Stimulated activated CD8-positive, alpha-beta memory T cell treated with anti-CD3 and anti-CD28 coated beads, Interleukin-4, amount 100 ng/mL, for 1 hour (primary cell): ENCODE measurements at places on chromosomes 11 and 22.
A peak's percentile ranks its signal among the peaks of the same experiment; 100 is the strongest.

DNA sequence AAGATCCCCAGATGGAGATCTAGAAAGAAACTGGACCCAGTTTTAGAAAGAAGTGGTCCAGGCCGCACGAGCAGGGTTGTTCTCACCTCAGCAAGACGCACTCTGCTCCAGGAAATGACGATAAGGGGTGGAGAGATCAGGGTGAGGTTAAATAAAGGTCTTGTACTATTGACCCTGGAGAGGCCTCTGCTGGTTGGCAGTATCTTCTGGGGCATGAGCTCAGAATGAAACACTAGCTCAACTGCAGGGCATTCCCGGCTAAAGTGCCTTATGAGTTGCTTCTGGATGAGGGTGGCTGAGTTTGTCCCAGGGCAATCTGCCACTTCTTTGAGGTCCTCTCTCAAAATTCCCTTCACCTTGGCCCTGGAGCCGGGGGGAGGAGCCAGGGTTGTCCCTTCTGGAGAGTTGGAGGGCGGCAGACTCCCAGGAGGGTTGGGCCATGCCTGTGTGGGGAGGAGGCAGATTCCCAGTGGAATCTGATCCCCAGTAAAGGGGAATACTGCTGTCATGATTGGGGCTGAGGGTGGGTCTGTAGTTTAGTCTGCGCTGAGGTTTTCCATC is 10.9 kb downstream of the USP2 start:
- no peak for DNase-seq

- DNase-seq = no peak
Observed at GRCh38 chr11:86675017-86675416, 2.6 kb upstream of the ME3 start.

GRCh38 chr11:63862923-63863322 is 24.0 kb downstream of the MARK2 start:
- DNase-seq = no peak

GRCh38 chr11:117199916-117200812 is 994 bp downstream of the TAGLN start:
- no peak for DNase-seq

DNA sequence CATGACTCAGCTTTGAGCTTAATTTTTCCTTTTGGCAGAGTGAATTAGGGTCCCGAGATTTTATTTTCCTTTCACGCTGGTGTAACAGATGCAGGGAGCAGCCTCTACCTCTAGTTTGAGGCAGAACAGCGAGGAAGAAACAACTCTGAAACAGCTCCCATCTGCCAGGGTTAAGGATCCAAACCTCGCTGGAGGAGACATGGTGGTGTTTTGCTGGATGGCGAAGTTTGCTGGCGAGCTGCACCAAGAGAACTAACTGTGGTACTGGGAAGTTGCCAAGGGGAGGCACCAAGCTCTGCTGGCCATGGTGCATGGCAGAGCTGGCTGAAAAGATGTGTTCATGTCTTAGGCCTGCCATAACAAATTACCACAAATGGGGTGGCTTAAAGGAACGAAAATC is 7.6 kb upstream of the ALKBH3 start:
- DNase-seq = no peak

- DNase-seq = no peak
Observed at GRCh38 chr22:33880986-33881385, 39.3 kb downstream of the LARGE1 start.

DNA sequence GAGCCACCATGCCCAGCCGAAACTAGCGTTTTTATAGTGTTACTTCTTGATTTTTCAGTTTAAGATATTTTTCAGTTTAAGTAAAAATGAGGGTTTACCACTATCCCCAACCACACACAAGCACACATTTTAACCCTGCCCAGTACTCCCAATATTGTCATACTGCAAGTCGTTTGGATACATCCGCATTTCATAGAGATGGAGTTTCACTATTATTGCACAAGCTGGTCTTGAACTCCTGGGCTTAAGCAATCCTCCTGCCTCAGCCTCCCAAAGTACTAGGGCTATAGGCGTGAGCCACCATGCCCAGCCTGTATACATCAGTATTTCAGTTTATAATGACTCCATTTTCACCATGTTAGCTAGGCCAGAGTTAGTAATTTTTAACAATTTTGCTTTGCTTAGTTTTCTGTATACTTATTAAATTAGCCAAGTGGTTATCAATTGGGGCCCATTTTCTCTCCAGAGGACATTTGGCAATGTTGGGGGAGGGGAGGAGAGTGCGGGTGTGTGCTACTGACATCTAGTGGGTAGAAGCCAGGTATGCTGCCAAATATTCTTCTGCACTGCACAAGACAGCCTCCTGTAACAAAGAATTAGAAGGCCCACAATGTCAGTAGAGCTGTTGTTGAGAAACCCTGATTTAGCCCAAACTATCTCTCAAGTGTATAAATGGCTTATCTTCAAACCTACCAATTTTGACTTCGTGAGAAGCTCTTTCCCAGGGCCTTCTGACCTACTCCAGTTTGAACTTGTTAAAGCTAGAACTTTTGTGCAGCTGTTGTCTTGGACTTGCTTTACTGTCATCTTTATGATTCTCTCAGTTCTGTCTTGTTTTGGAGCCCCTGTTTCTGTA is 7.3 kb downstream of the USP47 start:
- peak; percentile 32 for DNase-seq

DNA sequence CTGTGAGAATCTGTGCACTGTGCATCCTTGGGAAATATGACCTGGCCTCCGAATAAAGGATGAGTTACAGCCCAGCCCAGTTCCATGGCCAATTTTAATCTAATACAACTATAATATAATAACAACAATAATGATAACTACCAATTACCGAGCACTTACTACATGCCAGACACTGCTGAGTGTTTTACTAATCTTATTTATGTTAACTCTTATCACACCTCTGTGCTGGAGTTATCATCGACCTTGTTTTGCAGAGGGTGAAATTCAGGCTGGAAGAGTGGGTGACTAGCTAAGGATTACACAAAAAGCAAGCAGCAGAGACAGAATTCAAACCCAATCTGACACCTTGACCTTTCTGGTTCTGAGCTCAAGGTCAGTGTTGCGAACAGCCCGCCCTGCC is 83.9 kb downstream of the GALNT18 start:
- DNase-seq = no peak

- peak; percentile 39 for DNase-seq
Observed at GRCh38 chr22:46614025-46614931, 5.9 kb upstream of the GRAMD4 start.
